ENCODE measurements at places on chromosomes 7 and 10.

- peak; percentile 11 for DNase-seq
Observed at GRCh38 chr7:134710854-134711624, 64.4 kb downstream of the BPGM start.

DNA sequence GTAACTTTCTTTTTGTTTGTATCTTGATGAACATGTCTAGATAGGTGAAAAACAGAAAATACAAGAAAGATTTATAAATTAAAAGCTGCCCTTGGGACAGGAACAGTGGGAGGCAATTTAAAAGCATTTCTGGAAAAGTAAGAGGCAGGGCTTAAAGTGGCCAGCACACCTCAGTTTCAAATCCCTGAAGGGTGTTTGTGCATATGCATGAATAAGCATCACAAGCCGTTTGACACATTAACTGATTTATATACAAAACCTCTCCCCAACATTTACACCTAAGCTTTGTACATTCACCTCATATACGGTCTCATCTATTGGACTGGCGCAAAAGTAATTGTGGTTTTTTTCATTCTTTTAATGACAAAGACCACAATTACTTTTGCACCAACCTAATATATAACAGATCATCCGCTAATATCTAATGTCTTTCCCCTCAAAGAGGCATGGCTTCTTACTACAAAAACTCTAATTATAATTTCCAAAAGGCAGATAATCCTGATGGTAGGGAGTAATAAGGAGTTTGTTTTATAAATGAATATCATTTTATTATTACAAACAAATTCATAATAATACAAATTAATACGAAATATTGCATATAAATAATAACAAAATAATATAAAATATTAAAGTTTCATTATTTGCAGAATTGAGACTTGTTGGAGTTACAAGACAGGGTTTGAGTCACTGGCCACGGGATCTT lies 48.3 kb downstream of the LRGUK start:
- no peak for DNase-seq

DNA sequence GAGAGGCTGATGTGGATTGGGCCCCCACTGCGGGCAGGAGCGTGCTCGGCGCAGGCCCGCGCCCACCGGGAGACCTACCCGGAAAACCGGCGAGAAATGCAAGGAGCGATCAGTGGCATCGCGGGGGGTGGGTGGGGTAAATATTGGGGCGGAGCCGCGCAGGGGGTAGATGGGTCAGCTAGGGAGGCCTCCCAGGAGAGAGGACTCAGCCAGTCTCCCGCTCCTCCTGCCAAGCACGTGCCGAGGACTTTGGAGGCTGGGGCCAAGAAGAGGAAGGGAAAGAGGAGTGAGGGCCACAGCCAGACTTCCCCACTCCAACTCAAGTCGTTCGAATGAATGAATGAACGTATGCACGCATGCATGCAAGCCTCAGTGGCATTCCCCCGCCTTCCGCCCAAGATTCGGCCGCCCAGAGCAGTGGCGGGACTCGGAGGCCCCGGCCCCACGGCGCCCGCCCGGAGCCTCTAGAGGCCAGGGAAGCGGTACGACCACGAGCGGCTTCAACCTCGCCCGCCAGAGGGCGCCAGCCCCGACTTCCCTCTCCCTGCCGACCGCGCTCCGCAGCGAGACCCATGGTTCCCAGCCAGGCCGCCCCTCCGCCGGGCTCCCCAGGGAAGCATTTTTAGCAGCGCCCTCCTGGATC lies 3.6 kb downstream of the NPM3 start:
- DNase-seq = peak; percentile 88

DNA sequence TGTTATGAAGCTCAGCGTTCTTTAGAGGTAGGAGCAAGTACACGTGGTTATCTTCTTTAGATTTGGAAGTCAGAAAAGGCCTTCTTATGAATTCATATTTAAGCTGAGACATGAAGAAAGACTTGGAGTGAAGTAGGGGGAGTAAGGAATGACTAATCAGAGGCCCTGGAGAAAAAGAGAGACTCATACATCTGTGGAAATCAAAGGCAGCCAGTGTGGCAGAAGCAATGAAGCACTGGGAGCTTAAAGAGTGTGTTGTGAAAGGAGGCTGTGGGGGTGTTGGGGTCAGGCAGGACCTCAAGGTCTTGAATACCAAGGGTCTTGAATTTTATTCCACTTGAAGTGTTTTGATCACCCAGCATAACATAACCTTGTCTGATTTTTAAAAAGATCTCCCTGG lies 35.7 kb upstream of the FGL2 start:
- no peak for DNase-seq

DNA sequence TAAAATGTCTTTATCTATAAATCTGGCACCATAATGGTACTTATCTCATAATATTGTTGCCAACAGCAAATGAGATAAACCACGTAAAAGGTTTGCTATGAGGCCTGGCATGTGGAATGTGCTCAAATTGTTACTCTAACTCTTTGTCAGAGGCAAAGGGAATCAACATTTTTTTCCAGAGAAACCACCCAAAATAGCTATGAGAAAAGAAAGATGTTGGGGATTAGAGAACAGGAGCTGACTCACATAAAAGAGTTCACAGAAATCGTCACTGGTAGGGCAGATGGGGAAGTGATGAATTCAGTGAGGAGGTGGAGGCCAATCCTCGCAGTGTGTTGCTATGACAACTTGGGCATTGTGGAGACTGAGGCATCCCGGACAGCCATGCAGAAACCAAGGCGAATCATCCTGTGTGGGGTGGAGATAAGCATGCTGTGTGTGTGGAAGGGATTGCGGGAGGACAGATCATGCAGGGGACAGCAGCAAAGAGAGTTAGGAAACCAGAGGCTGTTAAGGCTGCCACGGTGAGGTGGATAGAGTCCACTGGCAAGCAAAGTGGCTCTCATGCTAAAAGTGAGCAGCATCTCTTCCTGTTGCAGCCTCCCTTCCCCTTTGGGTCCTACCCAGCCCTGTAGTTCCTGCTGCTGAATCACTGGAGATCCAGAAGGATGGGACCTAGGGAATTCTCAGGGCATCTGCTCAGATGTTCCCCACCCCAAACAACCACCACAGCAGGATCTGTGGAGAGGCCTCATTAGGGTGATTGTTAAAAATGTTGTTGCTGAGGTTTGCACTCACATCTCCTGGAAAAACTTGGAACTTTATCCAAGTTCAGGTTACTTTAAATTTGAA lies 103.9 kb downstream of the CUBN start:
- DNase-seq = peak; percentile 78

DNA sequence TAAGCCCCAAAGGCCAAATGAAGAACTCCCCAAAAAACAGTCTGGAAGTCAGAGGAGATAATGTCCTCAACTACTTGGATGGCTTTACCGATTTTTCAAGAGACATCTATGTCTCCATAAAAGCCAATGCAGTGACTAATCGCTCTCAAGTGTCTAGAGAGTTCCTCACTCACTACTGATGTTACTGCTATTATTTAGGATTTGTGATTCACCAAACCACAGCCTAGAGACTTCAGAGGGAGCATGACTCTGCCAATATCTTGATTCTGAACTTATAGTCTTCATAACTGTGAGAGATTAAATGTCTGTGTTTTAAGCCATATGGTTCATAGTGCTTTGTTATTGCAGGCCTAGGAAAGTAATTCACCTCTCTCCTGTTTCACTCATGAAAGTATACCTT lies 160.2 kb downstream of the IPMK start:
- no peak for DNase-seq

- no peak for DNase-seq
Observed at GRCh38 chr7:75696263-75697037, 42.3 kb downstream of the HIP1 start.

- DNase-seq = no peak
Observed at GRCh38 chr10:95404462-95404858, 113.7 kb upstream of the PDLIM1 start.

DNA sequence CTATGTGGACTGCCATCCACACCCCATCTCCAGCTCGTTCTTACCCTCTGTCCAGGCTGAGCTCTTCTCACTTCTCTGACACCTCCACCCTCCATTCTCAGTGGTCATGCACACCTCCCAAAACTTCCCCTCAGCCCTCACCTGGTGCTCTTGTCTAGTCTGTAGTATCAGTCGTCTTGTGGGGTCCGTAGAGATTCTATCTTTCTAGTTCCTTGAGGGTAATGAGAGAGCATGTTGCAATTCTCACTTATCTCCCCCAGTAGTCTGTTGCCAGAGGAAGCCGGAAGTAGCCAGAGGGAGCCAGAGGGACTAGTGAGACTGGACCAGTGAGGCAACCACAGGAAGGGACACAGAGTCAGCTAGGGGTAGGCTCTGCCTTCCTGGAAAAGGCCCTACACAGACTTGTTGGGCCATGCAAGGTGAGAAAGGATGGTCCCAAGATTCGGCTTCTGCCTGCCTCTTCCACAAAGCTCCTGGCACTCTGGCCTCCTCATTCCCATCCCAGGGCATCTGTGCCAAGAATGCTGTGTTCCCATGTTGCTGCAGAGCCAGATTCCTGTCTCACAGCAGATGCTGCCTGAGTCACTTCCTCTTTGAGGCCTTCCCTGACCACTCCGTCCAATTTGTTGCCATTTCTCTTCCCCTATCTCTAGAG lies 50.6 kb upstream of the DUSP5 start:
- DNase-seq = no peak

- no peak for DNase-seq
Observed at GRCh38 chr10:64089648-64090047, 568.4 kb downstream of the REEP3 start.

- no peak for DNase-seq
Observed at GRCh38 chr10:76352300-76352699, 920.9 kb downstream of the LRMDA start.

DNA sequence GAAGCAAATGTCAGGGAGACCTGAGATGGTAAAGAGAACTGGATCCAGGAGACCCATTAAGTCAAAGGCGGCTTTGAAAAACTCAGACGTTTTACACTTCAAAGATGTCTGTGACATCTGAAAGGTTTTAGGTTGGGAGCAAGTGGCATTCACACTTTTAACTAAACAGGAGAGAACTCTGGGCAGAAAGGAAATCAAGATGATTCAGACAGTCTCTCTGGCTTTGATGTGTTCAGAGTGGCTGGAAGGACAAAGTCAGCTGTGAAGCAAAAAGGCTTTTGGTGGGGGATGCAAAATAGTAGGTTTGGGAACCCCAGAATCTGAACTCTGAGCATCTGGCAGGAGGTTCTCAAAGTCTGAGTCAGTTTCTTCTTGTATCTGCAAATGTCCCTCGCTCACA lies 66.6 kb downstream of the PRKCQ start:
- no peak for DNase-seq

GRCh38 chr7:26202019-26202990 lies 760 bp downstream of the CBX3 start:
- DNase-seq = peak; percentile 62

DNA sequence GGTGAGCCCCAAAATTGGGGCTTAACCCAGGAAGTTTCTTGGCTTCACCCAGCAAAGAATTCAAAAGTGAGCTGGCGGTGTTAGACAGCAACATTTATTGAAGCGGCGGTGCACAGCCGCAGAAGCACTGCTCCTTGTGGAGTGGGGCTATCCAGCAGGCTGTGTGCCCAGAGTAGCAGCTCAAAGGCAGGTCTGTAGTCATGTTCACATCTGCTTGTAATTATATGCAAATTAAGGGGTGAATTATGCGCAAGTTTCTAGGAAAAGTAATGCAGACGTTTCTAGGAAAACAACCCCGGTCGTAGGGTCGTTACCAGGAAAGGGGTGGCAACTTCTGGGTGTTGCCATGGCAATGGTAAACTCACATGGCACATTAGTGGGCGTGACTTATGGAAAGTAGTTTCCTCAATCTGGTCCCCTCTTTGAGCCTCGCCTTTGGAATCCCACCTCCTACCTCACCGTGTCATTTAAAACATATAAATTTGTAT lies 13.7 kb upstream of the KBTBD2 start:
- DNase-seq = peak; percentile 38

DNA sequence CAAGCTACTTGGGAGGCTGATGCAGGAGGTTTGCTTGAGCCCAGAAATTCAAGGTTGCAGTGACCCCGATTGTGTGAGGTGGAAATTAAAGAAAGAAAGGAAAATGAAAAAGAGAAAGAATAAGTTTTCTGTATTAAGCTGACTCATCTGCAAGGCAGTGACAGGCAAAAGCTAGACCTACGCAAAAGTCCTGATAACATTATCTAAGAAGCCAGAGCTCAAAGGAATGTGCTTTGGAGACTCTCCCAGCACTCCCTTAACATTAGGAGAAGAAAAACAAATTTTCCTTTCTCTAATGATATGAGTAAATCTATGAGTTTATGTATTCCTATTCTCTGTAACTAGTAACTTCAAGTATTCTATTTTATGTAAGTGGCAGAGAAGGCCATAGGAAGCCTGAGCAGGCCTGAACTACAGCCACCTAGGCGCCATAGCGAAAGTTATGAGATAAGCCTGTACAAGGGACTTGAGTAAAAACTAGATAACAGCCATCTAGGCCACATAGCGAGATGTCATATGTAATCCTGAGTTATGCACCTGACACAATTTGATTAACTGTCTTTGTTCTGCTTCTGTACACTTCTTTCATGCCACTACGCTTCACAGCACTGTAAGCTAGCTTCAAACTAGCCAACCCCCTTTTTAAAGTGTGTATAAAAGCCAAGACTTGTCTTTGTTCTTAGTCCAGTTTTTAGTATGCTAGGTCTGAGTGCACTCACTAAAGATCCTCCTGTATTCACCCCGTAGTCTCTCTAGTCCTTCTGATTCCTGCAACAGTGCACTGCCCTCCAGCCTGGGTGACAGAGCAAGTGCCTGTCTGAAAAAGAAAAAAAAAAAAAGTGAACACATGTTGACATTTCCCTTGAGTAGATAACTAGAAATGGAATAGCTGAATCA lies 9.4 kb upstream of the ZWINT start:
- no peak for DNase-seq

GRCh38 chr7:124737760-124738300 lies 27.8 kb downstream of the GPR37 start:
- no peak for DNase-seq

DNA sequence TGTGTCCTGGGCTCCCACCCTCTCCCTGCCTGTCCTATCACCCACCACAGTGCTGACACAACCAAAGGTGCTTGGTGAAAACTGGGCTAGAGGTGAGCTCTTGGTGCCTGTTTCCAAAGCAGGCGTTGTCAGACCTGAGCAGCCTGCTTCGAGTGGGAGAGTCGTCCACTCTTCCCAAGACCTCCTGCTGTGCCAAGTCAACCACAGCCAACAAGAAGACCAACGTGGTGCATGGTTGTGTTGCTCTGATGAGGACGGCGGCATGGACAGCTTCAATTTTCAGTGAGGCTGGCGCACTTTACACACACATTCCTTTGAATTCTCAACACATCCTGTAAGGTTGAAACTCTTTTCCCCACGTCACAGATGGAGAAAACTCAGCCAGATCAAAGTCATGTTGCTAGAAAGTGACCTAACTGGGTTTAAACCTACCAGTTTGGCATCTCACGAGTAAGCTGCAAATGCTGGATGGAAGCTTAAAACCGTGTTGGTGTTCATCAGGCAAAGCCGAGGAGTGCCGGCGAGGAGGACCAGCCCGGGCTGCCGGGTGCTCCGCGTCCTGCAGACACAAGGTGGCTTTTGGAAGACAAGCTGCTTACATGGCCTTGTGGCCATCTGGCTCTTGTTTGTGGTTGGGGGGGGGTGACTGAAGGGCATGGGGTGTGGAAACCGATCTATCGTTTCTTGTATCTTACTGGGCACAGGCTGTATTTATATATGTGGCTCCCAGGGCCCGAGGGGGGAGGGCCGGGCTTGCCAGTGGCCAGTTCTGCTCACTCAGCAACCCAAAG lies 39.3 kb downstream of the INSIG1 start:
- no peak for DNase-seq

Data from stimulated activated CD4-positive, alpha-beta T cell treated with anti-CD3 and anti-CD28 coated beads, Interleukin-4, amount 100 ng/mL, for 4 hours (primary cell).